ENCODE measurements at places on chromosomes 12 and 14.

DNA sequence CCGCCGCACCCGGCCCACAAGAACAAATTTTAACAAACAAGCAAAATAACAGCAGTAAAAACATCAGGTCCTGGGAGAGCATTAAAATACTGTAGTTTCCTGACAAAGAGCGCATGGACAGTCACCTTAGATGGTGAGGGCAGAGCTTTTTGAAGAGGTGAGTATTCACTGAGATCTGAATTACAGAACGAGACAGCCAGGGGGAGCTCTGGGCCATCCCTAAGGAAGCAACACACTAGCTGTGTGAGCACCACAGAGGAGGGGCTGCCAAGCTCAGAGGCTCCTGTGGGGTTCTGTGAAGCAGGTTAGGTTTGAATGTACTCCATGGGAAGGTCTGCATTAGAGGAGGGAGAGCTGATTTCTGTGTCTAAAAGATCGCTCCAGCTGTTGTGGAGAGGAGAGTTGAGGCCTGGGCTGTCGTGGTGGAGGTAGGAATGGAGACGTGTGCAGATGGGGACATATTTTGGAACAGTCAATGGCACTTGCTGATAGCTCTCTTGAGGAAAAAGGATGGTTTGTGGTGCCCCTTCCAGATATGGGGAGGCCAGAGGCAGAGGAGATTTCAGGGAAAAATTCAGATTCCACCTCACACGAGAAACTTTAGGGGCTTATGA, 72.9 kb downstream of the TRAFD1 start:
- peak; percentile 43 for DNase-seq

GRCh38 chr12:128339126-128339520, 72.2 kb downstream of the TMEM132C start:
- DNase-seq = no peak

- DNase-seq = no peak
Observed at GRCh38 chr12:14571779-14572178, 4.1 kb upstream of the PLBD1 start.

DNA sequence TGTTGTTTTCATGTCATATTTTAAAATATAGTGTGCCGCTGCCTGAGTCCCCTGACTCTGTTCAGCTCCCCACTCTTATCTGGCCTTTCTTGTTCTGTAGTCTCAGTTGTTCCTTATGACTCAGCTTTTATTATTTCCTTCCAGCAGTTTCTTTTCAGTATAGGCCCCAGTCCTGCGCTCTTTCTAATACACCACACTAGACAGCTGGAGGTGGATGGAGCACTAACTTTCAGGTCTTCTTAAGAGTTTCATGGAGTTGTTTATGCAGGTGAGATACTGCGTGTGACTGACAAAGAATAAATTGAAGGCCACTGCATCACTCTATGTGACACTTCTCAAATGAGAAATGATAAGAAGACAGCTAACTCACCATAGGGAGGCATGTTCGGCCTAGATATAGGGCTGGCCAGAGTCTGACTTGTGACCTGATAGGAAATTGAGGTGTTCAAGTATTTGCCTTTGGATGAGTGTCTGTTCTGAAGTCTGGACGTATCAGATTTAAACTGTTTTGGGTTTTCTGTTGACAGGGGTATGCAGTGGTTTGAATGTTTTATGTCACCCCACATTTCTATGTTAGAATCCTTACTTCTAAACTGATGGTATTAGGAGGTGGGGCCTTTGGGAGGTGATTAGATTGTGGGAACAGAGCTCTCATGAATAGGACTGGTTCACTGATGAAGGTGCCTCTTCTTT, 60.8 kb upstream of the CLMN start:
- no peak for DNase-seq

DNA sequence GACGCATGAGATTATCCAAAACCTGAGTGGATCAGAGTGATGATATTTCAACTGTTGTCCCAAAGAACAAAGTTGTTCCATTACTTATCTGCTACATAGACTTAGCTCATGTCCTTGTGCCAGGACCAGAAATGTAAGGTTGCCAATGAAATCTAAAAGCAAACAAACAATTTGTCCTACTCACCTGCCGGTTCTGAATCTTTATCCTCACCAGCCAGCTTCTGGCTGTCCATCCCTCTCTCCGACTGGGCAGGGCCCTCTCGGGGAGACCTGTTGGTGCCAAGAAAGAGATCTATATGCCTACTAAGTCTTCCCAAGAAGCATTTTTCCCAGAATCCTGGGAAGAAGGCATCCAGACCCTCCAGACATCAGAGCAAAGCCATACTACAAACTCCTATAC, 5.5 kb downstream of the KMT2D start:
- no peak for DNase-seq

DNA sequence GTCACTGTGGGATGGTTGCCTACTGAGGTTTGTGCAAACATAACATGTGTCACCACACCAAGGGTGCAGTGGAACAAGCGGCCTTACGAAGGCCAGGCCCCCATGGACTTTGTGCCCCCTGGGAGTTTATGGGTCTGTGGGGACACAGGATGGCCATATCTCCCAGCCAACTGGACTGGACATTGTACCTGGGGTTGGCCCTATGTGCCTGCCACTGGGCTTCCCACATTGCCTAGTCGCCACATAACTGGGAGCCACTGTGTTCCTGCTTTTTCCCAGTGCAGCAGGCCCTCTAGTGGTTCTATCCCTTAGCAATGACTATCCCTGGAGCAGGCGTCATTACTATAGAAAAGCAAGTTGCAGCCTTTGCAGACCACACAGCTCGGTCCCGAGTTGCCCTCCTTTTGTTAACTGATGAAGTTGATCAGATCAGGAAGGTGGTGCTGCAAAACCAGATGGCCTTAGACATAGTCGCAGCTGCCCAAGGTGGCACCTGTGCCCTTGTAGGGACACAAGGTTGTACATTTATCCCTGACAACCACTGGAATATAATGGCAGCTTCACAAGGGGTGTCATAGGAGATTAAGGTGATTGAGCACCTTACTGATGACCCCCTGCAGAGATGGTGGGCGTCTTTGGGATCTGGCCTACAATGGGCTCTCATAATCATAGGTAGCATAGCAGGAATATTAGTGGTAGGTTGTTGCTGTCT, 15.2 kb upstream of the RNASE12 start:
- DNase-seq = no peak

- DNase-seq = no peak
Observed at GRCh38 chr14:67441256-67441655, 29.3 kb upstream of the PLEK2 start.

DNA sequence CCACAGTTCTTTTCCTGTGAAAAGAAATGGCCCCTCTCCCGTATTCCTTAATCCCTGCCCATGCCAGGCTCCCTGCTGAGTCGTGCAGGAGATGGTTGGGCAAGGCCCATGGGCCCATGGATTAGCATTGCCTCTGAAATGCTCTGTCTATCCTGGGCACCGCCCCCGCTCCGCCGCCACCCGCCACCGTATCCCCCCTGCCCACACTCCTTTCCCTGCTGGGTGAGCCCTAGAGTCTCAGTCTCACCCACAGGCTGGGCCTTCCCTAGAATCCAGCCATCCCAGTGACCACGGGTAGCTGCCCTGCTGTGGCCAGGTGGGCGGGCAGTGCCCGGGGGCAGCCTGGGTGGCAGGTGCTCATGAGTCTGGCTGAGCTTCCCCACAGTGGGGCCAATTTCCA, 50.6 kb downstream of the TSPAN11 start:
- no peak for DNase-seq

- no peak for DNase-seq
Observed at GRCh38 chr14:77503138-77503537, 4.5 kb upstream of the ISM2 start.

- no peak for DNase-seq
Observed at GRCh38 chr12:90575995-90576394, 379.0 kb downstream of the CCER1 start.

DNA sequence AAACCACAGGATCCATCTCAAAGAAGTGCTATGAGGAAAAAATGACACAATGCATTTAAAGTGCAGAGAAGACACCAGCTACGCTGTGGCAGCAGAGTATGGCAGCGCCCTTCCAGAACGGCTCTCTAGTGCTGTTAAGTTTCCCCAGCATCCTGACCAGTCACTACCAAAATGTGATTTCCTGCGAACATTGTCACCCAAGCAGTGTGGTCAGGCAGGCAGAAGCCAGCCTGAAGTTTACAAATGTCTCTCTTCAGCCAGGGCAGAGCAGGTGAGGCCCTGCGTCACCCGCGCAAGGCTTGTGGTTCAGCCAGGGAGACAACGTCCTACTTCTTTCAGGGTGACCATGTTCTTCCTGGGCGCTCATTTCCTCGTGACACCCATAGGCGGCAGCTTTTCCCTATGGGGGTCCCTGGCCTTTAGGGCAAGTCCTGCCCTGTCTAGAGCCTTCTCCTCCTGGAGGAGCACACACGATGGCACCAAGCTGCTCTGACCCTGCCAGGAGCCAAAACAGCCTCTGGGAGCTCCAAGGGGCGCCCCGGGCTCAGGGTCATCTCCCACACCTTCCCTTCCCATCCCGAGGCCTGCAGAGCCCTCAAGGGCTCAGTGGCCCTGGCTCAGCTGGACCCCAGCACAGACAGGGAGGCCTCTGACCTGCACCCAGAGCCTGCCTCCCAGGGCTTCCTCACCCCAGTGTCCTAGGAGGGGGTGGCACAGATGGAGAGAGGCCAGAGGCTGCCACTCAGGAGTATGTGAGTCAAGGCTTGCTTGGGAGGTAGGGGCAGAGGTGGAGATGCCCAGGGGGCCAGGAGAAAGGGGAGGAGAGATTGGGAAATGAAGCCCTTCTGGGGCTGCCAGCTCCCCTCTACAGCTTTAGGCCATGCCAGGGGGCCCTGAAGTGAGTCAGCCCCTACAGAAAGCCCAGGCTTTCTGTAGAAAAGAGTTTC, 41.9 kb downstream of the PSMA6 start:
- peak; percentile 54 for DNase-seq

DNA sequence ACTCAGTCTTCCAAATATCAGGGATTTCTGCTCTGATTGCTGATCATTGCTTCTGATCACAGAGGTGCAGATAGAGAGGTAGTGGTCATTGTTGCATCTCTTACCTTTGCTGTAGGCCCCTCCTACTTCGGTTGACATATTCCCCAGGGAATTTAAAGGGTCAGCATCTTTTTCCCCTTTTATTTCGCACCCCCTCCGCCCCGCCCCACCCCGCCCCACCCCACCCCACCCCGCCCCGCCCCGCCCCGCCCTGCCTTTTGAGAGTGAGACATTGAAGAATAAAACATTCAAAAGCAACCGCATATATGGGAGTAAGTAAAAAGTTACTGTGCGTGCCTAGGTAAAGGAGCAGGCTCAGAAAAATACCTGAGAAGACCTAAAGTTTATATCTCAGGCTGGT, 463.9 kb downstream of the BTG1 start:
- DNase-seq = no peak

GRCh38 chr12:83826112-83826511, 1086.5 kb downstream of the SLC6A15 start:
- DNase-seq = no peak

DNA sequence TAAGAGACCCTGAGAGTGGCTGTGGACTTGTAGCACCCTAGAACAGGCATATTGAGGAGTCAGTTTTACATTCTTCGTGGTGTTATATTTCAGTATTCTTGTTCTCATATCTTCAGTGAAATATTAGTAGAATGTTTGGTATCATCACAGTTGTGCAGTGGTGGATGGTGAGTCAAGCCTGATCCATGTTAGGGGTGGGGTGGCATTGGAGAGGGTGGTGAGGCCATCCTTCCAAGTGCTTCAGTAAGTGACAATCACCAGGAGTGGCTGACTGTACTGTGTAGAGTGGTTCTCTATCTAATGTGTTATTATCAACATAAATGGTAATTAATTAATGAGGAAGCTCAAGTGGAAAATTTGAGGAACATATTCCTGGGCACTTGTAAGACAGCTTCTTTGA, 197.7 kb upstream of the SLC16A7 start:
- no peak for DNase-seq

DNA sequence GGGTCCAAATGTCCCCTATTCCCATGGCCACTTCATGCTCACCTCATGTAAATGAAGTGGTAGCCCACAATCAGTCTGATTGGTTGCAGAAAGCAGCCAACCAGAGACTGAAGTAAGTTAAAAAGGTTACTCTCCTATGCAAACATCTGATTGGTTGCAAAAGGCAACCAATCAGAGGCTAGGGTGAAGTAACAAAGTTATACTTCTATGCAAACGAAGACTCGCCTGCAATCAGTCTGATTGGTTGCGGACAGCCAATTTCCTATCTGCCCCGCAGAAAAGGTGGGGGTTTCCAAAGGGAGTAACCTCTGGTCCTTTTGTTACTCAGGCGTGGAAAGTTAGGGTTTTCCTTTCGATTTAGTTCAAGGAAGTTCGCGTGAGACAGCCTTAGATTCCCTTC, 208.1 kb upstream of the NEDD1 start:
- DNase-seq = no peak

GRCh38 chr14:102694530-102695166, 82.6 kb upstream of the TRAF3 start:
- peak; percentile 54 for DNase-seq

DNA sequence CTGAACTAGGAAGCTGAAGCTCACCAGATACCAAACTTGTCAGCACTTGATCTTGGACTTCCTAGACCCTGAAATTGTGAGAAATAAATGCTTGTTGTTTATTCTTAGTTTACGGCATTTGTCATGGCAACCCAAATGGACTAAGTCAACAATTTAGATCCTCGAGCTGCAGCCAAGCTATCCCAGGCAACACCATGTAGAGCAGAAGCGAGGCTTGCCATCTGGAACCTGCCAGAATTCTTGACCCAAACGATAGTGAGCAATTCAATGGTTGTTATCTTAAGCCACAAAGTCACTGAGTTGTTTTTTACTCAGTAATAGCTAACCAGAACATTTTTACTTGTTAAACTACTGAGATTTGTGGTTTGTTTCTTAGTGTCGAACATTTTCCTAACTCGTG, 458.5 kb upstream of the FLRT2 start:
- no peak for DNase-seq

DNA sequence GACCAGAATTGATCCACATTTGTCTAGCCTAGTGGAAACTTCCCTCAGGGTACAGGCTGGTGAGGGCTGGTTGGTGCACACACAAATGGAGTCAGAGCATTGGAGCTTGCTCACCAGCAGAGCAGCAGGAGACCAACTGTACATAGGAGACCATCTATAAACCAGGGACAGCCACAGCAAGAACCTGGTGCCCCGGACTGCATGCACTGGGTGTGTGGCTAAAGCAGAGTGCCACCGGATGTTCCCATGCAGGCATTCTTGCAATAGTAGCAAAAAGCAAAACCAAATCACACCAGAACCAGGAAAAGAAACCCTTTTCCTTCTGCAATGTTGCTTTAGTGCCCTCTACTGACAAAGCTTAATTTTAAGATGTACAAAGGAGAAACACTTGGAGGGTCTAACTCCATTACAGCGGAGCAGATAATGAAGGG, 136.4 kb downstream of the MDGA2 start:
- DNase-seq = no peak

DNA sequence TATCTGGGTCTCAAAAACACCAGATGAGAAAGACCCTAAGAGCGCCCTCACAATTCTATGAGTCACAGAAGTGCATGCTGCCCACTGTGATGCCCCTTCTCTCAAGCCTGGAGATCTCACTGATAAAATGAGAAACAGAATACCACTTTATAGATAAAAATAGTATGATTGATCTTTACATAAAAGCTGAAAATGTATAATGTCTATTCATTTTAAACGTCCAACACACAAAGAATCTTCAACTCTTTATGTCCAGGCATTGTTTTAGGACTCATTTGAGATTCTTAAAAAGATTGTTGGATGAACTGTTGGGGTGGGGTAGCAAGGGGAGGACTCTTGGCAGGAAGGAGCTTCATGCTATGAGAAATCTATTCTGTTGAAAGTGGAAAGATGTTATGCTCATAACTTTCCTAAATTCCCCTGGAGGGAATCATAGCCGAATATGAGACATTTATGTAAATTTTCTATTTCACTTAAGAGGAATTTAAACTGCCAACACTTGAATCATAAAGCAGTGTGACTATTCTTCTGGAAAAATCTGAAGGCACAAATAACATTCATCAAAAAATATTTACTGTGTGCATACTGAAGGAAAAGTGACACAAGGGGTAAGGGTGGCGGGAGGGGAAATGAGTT, 174.6 kb downstream of the STXBP6 start:
- no peak for DNase-seq

Data from CD4-positive, alpha-beta T cell treated with Interleukin-4 for 1 hour (primary cell).